ENCODE measurements at places on chromosomes 1 and 21.

DNA sequence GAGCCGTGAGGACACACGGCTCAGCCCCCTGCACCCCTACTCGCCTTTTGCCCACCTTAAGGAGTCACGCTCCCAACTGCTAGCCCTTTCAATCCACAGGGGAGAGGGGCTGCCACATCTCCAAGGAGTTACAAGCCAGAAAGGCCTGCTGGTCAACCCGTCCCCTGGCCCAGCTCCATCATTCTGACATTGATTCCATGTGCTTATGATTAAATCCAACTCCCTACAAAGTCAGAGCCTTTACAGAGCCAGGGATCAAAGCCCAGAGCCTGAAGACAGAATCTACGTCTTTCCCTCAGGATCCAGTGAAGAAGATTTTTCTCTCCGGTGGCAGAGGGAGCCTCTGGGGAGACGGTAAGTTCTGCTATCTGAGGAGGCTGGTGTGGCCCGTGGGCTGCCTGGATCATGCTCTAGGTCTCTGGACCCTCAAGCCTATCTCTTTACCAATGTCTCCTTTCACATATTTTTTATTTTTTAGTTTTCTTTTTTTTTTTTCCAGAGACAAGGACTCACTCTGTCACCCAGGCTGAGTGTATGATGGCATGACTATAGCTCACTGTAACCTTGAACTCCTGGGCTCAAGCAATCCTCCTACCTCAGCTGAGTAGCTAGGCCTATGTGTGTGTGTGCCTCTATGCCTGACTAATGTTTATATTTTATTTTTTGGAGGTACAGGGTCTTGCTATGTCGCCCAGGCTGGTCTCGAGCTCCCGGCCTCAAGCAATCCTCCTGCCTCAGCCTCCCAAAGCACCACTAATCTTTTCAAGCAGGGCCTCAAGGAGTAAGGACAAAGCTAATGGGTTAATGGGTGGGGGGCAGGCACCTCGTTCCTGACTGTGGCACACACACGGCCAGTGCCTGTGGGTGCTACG is 61.3 kb downstream of the SLC66A1 start:
- no peak for DNase-seq

GRCh38 chr1:238318294-238319110 is 427.8 kb upstream of the ZP4 start:
- no peak for DNase-seq

DNA sequence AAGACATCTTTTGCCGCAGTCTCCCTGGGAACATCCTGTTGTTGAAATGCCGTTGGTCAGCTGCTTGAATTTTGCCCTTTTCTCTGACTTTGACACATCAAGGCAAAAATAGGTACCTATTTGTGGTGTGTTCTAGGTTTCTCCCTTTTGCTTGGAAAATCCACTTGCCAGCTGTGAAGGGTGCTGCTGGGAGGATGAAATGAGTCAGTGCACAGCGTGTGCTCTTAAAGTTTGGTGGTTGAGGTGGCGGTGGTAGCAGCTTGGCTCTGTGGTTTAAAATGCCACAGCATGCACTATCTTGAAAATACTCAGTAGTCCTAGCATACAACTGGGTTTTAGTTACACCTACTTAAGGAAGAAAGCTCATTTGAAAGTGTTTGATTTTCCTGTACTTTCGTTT is 183.8 kb downstream of the DHRS3 start:
- peak; percentile 62 for DNase-seq

GRCh38 chr1:119779869-119780356 is 11.2 kb upstream of the HMGCS2 start:
- no peak for DNase-seq

DNA sequence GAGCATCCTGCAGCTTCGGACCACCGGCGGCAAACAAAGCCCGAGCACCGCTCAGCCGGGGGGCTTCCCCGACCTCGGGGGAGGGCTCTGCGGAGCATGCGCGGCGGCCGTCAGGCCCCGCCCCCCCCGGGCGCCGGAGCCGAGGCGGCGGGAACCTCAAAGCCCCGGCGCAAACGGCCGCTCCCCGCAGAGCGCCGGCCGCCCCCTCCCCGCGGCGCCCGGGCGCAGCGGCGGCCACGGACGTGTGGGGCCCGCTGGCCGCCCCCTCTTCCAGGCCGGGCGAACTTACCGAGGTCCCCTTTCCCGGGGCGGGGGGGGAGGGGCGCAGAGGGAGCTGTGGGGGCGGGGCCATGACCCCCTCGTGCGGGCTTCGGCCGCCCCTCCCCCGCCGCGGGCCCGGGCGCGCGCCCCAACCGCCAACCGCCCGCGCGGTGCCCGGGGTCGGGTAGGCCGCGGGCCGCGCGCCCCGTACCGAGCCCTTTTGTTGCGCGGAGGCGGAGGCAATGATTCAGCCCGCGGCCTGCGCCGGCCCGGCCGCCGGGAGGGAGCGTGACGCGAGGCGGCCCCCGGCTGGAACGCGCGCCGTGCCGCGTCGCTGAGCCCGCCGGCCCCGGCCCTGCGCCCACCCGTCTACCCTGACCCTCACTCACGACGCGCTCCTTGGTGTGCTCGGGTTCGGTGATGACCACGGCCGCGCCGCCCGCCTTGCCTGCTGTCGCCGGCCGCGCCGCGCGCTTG is 1.7 kb downstream of the RCC2 start:
- peak; percentile 51 for DNase-seq

DNA sequence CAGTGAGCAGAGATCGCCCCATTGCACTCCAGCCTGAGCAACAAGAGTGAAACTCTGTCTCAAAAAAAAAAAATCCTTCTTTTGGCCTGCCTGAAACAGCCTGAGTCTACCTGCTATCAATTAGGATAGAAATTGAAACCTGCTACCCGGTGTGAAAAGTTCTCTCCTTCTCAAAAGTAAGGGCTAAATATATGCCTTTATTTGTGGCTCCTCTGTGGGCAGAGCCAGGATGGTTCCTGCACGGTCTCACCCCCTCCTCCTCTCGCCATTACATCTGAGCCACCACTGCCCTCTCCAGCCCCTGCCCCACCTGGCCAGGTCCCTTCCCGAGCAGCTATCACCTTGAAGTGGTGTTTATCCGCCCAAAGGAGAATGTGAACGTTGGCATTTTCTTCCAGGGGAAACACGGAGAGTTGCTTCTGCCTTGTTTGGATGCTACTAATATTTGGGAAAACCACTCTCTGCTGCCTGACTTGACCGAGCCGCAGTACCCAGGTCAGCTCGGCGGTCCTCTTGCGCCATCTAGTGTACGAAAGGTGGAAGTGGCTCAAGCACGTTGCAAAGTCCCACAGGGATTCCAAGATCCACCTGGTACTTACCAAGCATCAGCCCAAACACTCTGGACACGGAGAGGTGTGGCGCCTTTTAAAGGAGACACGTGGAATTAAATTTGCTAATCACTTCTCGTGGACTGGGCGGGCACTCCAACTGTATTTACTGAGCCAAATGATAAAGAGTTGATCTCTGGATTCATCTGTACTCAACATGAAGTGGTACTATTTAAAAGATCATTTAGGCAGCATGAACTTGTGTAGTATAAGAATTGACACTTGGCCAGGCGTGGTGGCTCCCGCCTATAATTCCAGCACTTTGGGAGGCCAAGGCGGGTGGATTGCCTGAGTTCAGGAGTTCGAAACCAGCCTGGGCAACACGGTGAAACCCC is 31.9 kb downstream of the SETD4 start:
- peak; percentile 56 for DNase-seq

DNA sequence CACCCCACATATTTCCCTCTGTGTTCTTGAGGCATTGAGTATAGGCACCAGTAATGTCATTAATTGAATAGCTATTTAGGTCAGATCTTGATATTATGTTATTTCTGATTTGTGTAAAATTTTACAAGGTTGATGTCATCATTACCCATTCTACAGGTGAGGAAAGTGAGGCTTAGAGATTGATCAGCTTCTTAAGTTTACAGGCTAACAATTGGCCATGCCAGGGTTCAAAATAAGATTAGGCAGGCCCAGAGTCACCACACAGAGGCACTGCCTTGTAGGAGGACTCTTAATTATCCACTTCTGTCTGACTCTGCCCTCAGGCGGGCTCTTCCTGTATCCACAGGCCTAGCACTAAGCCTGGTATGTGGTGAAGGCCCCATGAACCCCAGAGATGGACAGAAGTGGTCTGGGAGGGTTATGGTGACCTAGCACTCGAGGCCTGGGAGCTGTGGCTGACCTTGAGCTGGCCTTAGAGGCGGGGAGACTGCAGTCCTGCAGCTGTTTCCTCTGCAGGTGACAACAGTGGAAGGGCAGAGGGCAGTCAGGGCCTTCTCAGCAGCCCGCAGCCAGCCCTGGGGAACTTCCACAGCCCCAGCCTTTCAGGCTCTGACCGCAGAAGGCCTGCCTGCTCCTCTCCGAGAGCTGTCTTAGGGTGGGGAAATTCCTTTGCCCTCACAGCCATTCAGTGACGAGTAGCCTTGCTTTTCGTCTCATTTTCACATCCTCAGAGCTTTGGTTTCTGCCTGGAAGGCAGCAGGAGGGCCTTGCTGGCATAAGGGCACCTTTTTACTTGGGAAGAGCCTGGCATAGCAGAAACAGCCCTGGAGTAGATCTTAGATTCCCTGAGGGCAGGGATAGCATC is 12.2 kb downstream of the ZDHHC18 start:
- DNase-seq, result peak; percentile 43

DNA sequence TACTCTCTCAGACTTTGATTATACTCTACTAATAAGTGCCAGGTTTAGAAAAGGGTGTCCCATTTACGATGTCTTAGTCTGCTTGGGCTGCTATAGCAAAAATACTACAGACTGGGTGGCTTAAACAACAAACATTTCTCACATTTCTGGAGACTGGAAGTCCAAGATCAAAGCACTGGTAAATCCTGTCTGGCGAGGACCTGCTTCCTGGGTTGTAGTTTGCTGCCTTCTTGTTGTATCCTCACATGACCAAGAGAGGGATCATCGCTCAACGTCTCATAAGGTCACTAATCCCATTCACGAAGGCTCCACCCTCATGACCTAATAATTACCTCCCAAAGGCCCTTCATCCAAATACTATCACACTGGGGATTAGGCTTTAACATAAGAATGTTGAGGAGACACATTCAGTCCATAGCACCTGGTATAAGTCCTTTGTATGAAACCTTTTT is 12.0 kb downstream of the PRDX6 start:
- DNase-seq, result no peak

GRCh38 chr1:168368131-168368530 is 87.5 kb downstream of the TBX19 start:
- DNase-seq, result no peak

DNA sequence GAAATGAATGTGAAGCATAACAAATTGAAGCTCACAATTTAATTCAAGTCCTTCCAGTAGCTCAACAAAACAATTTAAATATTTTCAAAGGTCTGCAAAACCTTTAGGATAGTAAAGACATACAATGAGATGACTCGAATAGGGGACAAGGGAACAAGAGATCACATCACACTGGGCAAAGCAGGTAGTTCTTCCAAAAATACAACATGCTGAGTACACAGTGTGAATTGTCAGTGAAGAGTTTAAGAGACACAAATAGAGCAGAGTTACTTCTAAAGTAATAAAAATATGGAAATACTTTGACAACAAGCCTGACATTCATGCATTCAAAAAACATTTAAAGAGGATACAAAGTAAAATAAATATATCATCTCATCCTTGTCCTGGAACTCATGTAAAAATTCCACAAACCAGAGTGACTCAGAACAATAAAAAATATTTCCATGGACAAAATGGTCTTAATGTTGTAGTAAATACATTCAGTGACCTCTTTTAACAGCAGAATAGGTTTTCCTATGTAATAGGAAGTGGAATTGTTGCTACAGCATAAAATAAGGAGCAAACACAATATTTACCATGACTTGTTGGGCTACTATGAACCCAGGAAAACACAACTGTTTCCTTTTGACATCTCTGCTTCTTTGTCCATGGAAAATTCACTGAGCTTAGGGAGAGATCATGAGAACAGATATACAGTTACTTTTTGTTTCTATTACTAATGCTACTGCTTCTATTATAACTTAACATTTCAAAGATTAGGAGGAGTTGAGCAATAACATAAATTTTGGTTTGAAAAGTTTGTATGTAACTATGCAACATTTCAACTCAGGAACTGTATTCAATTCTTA is 83.7 kb upstream of the BCL10 start:
- no peak for DNase-seq

GRCh38 chr1:43853161-43853921 is 80.3 kb upstream of the ARTN start:
- DNase-seq, result no peak

- no peak for DNase-seq
Measured at GRCh38 chr1:89827902-89828301, 7.1 kb downstream of the LRRC8D start.

DNA sequence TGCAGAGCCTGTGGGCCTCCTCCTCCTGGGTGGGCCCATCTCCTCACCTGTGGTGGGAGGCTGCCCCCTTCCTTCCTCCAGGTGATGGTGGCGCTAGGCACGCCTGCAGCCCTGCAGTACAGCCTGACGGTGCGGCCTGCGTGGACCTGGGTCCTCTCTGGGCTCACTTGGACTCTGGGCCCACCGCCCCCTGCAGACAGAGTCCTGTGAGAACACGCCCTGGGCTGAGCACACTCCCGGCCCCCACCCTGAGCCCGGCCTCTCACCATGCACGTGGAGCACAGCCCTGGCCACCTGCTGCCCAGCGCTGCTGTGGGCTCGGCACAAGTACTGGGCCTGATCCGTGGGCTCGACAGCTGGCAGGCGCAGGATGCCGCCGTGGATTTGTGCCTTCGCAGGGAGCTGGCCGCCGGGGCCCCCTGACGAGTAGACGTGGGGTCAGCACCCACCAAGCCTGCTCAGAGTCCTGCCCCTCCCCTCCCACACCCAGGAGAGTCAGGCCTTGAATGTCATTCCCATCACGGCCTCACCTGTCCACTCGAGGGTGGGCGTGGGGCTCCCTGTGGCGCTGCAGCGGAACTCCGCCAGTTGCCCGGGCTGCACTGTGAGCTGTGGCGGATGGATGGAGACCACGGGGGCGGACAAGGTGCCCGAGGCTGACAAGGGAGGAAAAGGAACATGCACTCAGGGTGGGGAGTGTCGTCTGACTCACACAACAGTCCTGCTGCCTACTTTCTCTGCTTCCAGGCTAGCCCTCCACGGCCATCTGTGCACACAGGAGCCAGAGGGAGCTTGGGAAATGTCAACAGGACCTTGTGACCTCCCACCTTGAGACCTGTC is 43.4 kb downstream of the LDLRAD2 start:
- DNase-seq, result no peak

GRCh38 chr1:165539306-165539705 is 4.5 kb upstream of the LRRC52 start:
- DNase-seq, result no peak

DNA sequence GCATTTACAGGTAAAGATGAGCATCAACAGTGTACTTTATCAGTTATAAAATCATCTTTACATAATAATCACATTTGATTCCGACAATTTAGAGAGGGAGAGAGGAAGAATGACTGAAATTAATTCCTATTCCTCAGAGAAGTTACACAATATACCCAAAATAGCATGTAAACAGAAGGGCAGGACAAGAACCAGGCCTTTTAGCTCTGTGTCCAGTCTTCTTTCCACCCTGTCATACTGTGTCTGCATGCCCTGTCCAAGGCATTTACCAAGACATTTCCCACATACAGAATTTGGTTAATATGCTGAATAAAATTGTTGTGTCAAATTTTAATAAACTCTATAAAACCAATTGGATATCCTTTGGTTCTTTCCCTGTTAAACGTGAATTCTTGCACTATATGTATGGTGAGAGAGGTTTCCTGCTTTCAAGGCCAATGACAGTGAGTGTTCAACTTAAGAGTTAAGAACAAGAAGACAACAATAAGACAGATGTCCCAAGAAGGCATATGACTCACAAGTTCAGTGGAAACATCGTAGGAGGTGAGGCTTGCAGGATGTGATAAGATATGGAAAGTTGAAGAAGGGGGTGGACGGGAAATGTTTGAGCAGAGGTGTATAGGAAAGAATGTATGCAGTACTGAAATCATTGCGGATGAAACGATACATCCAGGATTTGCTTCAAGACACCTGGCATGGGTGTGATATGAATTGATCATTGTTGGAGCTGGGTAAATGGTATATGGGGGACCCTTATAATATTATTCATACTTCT is 20.8 kb downstream of the LRRC8B start:
- peak; percentile 65 for DNase-seq

Data from activated T-cell treated with anti-CD3 and anti-CD28 coated beads for 24 hours (primary cell).